ENCODE measurements at places on chromosomes 5 and 9. TPM values are rescaled to one million over a fixed set of nuclear protein-coding genes. Genes with fewer than 3 reads are reported as not detected.

The ZNF883 gene
- total RNA-seq, result under 0.01 TPM

The KIF4B gene
- 0.14 TPM for total RNA-seq

The NANS gene
- total RNA-seq, result 208 TPM

The SLC12A7 gene
- 17.0 TPM for total RNA-seq

The SLC45A2 gene
- not detected for total RNA-seq

The PLCXD3 gene
- total RNA-seq, result 0.14 TPM

The LCN12 gene
- not detected for total RNA-seq

The INSL6 gene
- total RNA-seq, result not detected

The SCGB3A2 gene
- total RNA-seq, result not detected

The SHISAL2B gene
- total RNA-seq, result not detected

The NDUFA8 gene
- 22.8 TPM for total RNA-seq

The PCDHB5 gene
- total RNA-seq, result 0.14 TPM

The PDCD1LG2 gene
- total RNA-seq, result 16.0 TPM
